Suppressor macrophage treated with lipopolysaccharide for 4 hours (primary cell): ENCODE measurements at places on chromosomes 7 and 10.

DNA sequence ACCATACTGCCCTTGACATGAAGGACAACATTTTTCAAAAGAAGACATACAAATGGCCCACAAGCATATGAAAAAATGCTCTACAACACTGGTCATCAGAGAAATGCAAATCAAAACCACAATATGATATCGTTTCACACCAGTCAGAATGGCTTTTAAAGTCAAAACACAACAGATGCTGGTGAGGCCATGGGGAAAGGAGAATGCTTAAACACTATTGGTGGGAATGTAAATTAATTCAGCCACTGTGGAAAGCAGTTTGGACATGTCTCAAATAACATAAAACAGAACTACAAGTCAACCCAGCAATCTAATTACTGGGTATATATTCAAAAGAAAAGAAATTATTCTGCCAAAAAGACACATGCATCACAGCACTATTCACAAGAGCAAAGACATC lies 4.2 kb upstream of the NT5C3A start:
- no peak for DNase-seq

- no peak for DNase-seq
Measured at GRCh38 chr10:111703986-111704385, 479.6 kb downstream of the GPAM start.

- DNase-seq: no peak
Measured at GRCh38 chr7:94643771-94644545, 12.0 kb downstream of the SGCE start.

- DNase-seq: no peak
Measured at GRCh38 chr10:33835556-33835955, 501.1 kb upstream of the NRP1 start.

GRCh38 chr7:18416988-18417387 lies 78.6 kb upstream of the HDAC9 start:
- DNase-seq: no peak
